NCI-H2171 (cell line): ENCODE measurements at places on chromosomes 5 and 9.

- DNase-seq, result no peak
Observed at GRCh38 chr5:62042007-62042406, 264.0 kb upstream of the KIF2A start.

GRCh38 chr5:78701795-78702410 lies 53.3 kb upstream of the LHFPL2 start:
- DNase-seq, result no peak

GRCh38 chr5:1347571-1347970 lies 2.7 kb upstream of the CLPTM1L start:
- DNase-seq, result no peak

DNA sequence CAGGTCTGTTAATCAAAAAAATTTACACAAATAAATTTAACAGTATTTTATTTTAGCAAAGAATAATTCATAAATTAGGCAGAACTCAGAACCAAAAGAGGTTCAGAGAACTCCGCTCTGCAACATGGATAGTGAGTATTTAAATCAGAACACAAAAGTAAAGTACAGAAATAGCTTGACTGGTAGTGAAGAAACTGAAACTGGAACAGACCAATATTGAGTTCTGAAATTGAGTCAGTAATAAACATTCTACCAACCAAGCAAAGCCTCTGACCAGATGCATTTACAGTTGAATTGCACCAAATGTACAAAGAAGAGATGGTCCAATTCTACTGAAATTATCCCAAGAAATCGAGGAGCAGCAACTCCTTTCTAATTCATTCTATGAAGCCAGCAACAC lies 1542.8 kb downstream of the EFNA5 start:
- DNase-seq, result no peak

GRCh38 chr9:133979921-133980863 lies 11.9 kb downstream of the VAV2 start:
- DNase-seq, result peak; percentile 85

DNA sequence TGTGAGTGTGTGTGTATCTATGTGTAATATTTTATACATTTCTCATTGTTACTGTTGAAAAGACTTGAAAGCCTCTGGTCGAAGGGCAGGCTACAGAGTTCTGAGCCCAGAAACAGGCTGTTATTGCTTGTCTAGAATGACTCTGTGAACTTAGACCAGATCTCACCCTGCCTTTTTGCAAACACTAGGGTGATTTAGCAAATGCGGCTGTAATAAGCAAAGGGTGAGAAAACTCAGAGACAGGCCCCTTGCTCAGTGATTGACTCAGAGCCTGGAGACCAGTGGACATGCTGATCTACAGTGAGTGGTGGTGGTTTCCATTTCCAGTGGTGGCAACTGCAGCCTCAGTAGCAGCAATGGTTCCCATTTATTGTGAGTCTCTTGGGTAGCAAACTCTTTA lies 183.7 kb downstream of the ATP10B start:
- DNase-seq, result no peak

DNA sequence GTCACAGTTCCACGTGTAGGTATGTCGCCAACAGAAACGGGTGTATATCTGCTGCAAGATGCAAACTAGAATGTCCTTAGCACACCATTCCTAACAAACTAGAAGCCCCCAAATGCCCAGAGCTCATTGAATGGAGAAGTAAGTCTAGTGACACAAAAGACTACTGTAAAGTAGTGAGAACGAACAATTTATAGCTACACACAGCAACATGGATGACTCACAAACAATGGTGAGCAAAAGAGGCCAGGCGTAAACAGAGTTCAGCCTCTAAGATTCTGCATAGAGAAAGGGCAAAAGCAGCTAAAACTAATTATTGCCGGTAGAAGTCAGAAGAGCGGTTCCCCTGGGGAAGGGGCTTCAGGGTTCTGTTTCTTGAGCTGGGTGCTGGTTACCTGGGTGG lies 74.7 kb downstream of the AMBP start:
- no peak for DNase-seq

DNA sequence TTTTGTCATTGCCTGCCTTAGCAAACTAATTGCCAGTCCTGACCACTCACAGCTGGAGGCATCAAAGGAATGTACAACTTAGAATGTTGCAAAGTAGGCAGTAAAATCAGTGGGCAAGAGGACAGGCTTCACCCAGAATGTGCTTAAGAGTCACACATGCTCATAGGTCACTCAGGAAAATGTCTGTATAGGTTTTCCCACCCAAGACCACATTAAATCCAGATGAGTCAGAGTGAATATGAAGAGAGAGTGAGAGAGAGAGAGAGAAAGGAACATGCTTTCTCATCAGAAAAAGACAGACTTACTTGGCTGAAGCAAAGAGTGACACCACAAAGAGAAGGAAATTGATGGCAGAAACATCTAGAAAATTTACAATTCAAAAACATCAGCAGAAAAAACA lies 37.9 kb downstream of the PLEKHG4B start:
- no peak for DNase-seq

DNA sequence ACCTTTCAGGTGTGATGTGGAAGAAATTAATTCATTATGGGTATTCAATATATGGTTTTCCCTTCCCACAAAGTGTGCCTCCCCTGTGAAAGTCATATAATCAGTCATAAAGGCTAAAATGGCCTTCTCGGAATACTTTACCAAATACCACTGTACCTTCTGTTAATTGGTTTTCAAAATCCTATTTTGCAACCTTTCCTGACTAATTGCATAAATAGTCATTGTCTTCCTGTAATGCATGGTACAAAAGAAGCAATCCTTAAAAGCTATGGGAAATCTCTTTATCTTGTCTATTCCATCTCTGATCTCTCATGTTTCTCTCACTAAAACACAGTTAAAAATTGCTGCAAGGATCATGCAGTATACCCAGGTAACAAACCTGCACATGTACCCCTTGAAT lies 44.3 kb upstream of the UGCG start:
- no peak for DNase-seq

DNA sequence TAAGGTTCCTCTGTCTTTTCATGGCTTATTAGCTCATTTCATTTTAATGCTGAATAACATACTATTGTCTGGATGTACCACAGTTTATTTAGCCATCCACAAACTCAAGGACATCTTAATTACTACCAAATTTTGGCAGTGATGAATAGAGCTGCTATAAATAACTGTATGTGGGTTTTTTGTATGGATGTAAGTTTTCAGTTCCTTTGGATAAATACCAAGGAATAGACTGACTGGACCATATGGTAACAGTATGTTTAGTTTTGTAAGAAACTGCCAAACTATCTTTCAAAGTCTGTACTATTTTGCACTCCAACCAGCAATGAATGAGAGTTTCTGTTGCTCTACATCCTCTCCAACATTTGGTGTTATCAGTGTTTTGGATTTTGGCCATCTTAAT lies 38.7 kb downstream of the SCAMP1 start:
- no peak for DNase-seq

DNA sequence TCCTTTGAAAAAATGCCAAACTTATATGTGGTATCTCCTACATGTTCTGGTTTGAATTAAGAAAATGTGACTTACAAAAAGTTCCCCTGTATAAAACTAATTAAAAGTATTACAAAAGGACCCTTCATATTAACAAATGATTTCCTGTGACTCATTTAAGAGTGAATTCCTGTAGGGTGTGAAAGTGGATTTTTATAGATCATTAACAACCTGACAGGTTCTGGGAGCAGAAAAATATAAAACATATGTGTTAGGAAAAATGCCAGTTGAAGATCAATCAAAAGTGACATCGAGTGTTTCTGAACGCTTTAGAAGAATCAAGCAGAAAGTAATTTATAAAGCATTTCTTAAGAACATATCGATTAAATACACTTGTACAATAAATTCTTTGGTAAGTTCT lies 35.5 kb downstream of the CAMK4 start:
- DNase-seq, result no peak
